ENCODE measurements at places on chromosomes 5 and 9.

DNA sequence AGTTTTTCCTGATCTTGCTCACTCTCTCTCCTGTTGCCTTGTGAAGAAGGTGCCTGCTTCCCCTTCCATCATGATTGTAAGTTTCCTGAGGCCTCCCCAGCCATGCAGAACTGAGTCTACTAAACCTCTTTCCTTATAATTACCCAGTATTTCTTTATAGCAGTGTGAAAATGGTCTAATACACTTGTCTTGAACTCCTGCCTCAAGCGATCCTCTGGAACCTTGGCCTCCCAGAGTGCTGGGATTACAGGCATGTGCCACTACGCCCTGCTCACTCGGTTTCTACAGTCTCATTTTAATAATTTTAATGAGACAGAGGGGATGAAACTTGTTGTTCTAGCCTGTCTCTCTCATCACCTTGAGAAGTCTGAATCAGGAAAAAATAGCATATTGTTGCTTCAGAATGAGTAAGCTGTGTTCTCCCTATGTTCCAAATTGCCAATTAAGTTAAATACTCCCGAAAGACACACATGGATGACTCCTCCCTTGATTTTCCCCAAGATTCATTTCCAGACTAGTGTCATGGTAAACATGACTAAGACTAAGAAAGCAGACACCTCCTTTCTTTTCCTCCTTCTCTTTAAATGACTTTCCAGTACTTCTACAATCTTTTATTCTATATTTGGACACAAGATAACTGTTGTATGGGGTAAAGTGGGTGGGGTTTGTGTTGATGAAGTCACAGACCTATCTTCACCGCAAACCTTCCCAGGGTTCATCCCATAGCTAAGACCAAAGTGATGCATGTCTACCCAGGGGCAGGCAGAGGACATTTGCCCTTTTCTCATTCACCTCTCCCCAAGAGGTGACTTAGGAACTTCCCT, 7.8 kb upstream of the DNAJC18 start:
- no peak for DNase-seq

DNA sequence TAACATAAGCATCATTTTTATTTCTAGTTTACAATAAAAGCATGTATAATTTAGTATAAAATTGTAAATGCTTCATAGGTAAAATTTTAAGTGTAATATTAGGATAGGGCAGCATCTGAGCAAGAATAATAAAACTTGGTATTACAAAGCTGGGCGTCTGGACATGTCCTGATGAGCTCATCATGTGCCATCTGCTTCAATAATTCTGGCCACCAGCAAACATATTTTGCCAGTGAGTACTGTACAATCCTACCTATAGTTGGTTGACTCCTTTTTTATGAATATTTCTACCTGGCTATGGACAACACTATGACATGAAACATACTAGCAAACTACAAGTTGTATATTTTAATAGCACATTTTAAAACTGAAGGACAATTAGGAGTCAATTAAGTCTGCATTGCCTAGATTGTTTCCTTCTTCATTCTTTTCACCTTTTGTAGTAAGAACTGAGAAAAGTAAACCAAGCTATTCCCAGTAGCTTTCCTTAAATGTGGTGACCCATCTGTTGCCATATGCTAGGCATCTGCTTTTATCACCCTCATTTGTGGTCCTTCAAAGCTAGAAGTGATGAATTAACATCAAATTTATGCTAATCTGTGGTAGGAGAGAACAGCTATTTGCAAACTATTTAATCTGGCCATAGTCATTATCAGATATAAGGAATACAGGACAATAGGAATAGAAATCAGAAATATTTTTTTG, 23.4 kb downstream of the LURAP1L start:
- no peak for DNase-seq

DNA sequence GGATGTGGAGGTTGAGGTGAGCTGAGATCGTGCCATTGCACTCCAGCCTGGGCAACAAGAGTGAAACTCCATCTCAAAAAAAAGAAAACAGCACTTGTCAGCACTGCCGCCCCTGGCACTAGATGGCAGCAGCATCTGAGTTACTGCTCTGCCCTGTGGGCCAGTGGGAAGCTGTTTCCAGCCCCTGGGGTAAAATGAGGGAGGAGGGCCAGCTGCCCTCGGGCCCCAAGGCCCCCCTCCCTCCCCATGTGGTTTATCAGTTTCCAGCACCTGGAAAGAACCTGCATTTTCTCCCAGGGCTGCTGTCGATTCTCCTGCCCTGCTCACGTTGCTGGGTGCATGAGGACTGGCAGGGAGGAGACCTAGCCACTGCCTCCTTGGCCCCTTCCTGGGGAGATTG, 13.2 kb upstream of the CEL start:
- DNase-seq = peak; percentile 47

DNA sequence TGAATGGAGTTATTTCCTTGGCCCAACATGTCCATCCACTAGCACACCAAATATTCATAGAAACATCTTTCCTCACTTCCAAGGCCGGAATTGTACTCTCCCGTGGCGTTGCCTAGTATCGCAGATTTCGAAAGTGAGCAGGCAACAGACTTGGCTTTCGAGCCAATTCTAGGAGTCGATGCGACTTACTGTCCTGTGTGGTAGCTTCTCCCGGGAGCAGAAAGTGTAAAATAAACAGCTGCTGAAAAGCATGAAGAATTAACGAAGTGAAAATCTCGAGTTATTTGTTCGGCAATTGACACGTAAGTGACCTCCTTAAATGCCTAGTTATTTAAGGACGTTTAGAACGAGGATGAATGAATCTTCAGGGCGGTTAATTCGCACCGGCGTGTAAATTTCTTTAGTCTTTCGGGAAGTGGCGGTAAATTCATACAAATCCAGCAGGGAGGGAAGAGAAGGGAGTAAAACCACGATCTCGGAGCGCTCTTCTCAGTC, 449 bp upstream of the PCSK5 start:
- no peak for DNase-seq

- DNase-seq = no peak
These were observed 2.9 kb upstream of the ALDOB start for GRCh38 chr9:101438523-101438922.

DNA sequence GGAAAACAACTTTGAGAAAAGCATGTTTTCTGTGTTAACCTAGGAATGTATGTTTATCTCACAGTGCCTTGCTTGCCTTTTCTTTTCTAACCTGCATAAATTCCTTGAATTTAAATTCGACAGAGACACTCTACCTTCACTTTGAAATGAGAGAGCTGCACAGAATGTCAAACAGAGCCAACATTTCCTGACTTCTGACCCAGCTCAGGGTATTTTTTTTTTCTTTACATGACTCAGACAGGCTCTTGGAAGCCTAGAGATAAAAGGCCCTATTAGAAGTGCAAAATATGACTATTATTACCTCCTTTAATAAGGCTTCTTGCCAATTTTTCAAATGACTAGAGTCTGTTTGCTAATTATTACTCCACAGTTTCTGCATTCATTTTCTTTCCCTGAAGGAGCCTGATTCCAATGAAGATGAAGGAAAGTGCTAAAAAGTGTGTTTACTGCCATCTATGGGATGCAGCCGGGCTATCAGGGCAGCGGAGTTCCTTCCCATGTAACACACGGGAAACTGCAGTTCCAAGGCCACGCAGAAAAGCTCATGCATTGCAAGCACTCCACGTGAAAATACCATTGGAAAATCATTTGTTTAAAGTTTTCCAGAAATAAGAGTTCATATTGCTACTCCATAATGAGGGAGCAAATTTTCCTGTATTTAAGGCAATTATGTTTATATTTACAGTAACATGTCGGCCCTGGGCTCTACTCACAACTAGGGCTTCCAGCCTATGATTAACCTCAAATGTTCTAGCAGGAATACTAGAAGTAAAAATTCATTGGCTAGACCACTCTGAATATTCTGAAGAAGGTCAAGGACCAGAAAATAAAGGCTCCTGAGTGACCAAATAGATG, 485.6 kb downstream of the ZSWIM6 start:
- DNase-seq = no peak

- no peak for DNase-seq
These were observed 564.0 kb downstream of the IRX1 start for GRCh38 chr5:4159681-4160080.

DNA sequence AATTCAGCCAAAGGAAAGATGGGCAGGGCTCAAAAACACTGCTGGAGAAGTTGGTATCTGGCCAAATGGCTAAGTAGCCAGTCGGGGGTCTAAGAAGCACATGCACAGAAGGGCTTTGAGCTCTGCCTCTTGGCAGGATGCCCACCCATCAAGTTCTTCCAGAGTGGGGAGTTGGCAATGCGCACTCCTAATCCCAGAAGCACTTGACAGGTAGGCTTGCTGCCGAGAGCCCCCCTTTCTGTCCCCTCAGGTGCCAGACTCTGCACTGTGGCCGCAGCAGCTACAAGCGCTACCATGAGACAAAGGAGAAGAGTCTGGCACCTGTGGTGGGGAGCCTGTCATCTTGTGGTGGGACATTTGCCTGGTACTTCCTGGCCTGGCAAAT, 252.9 kb upstream of the SLC24A2 start:
- DNase-seq = no peak

DNA sequence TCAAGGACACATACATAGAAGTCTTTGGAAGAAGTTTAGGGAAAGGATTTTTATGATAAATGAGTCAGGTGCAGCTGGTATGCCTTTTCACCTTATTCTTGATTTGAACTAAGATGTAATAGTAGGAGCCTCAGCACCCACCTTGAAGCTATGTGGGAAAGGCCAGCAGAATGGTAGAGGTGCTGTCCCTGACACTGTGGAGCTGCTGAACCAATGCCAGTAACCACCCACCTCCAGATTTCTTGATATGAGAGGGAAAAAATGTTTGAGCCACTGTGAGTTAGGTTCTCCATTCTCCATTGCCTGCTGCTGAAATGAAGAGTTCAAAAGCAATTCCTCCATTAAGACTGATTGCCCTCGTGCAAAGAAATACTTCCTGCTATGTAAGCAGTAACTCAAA, 12.2 kb upstream of the HMGCR start:
- no peak for DNase-seq

- DNase-seq = no peak
These were observed 1930.5 kb downstream of the EFNA5 start for GRCh38 chr5:105740242-105740641.

GRCh38 chr9:12657998-12658397, 35.2 kb upstream of the TYRP1 start:
- DNase-seq = no peak

- no peak for DNase-seq
These were observed 22.7 kb upstream of the CLK4 start for GRCh38 chr5:178649580-178649979.

DNA sequence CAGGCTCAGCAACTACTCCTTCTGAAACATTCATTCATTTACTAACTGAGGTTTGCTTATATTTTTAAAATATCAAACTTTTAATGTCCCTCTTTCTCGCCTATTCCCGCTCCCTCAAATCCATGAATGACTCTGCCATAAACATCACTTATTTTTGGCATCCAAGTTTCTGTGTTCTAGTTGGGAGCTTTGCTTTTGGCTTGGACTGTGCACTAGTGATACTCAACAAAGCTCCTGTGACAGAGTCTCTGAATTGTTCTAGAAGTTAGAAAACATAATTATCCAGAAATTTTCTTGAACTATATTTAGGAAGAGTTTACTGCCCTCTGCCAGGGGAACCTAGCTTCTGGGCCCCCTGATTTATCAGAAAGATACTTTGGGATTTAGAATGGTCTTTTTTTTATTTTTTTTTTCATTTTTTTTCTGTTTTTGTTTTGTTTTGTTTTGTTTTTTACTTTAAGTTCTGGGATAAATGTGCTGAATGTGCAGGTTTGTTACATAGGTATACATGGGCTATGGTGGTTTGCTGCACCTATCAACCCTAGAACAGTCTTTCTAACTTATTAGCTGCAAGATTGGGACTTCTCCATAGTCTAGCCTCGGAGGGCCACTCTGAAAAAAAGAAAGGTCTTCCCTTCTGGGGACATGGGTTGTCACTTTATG, 64.7 kb upstream of the PTGER4 start:
- no peak for DNase-seq

DNA sequence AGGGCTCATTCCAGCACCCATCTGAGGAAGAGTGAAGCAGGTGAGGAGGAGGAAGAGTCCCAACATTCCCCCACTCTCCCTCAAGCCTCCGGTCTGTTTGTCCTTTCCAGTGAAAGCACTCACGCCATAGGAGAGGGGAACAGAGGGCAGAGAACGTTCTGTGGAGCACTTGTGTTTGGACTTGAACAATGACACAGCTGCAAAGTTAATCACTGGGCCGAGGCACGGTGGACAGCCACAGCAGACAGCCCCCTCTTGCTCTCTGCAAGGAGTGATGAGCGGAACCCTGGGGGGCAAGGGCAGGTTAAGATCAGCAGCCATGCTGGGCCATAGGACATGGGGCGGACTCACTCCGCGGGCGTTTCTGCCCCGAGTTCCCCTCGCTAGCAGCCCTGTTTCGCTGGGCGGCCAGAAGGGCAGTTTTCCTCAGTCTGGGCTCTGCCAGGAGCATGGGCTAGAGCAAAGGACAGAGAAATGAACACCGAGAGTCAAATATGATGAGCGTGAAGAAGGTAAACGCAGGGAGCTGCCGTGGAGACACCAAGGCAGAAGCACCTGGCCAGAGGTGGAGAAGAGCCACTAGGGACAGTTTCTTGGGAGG, 185.7 kb downstream of the GAPVD1 start:
- DNase-seq = no peak
